ENCODE measurements at places on chromosomes 1 and 21. TPM values are rescaled to one million over a fixed set of nuclear protein-coding genes. Genes with fewer than 3 reads are reported as not detected.

The FCRL5 gene
- total RNA-seq, result not detected

The SFPQ gene
- total RNA-seq, result 167 TPM

The FCGR3B gene
- not detected for total RNA-seq

The TRAF3IP3 gene
- not detected for total RNA-seq

The DENND2C gene
- total RNA-seq, result 1.5 TPM

The ZMPSTE24 gene
- total RNA-seq, result 140 TPM

The PIAS3 gene
- 5.9 TPM for total RNA-seq

The LCE6A gene
- not detected for total RNA-seq

The C8B gene
- not detected for total RNA-seq

The S100A7 gene
- not detected for total RNA-seq

DNA sequence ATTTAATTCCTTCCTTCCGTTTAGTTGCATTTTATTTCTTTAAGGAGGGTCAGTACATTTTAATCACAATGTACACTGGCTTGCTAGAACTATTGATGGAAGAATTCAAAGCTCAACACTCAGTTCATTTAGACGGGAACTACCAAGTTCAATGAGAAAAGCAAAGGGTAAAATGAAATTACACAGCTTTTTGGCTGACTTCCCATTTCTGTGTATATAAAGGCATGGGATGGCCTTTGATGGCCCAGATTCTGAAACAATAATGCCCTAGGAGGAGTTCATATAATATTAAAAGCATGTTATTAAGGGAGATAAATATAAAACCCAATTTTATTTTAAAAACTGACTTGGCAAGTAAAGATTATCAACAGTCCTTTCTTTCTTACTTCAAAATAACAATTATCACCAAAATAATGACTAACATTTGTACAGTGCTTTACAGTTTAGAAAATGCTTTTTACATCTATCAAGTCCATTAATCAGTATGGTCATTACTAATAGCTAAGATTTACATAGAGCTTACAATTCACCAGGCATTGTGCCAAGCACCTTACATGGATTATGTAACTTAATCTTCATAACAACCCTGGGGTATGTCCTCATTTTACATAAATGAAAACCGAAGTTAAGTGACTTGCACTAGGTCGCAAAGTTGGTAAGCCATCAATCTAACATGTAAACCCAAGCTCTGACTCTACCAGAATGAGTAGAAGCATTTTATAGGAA is 402.4 kb downstream of the OMA1 start:
- no peak for DNase-seq

GRCh38 chr1:4091996-4092395 is 191.9 kb upstream of the C1orf174 start:
- DNase-seq, result no peak

- no peak for DNase-seq
Measured at GRCh38 chr1:39144924-39145323, 59.6 kb upstream of the MACF1 start.

DNA sequence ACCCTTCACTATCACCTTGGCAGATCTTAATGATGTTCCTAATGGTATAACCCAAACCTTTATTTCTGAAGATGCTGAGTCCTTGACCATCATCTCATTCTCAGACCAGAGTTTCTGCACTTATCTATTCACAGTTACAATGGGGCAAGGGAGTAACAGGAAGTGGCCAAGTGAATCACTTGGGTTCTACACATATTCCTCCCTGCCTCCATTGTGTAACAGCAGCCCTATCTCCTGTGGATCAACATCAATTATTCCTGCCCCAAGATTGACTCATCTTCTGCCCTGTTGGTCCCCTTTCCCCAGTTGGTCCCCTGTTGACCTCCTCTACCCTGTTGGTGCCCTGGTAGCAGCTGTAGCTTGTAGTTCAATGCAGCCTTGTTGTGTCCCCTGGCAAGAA is 10.3 kb upstream of the S100A7 start:
- DNase-seq, result no peak

DNA sequence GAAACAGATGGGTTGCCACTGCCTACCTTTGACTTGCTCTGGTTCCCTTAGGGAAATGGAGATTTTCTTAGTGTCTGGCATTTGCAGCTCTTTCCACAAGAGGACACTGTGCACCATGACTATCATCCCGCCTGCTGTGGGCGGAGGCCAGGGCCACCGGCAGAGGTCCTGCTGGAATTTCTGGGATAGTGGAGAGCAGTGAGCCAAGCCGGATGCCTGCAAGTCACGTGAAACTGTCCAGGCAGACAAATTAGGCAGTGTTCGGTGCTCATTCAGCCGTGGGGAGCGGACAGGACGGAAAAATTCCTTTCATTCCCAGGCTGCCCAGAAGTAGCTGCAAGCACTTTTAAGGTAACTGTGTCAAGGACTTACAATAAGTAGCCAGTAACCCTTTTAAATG is 43.4 kb downstream of the IGSF5 start:
- peak; percentile 96 for DNase-seq

GRCh38 chr1:23122796-23123195 is 45.9 kb downstream of the LUZP1 start:
- DNase-seq, result no peak

DNA sequence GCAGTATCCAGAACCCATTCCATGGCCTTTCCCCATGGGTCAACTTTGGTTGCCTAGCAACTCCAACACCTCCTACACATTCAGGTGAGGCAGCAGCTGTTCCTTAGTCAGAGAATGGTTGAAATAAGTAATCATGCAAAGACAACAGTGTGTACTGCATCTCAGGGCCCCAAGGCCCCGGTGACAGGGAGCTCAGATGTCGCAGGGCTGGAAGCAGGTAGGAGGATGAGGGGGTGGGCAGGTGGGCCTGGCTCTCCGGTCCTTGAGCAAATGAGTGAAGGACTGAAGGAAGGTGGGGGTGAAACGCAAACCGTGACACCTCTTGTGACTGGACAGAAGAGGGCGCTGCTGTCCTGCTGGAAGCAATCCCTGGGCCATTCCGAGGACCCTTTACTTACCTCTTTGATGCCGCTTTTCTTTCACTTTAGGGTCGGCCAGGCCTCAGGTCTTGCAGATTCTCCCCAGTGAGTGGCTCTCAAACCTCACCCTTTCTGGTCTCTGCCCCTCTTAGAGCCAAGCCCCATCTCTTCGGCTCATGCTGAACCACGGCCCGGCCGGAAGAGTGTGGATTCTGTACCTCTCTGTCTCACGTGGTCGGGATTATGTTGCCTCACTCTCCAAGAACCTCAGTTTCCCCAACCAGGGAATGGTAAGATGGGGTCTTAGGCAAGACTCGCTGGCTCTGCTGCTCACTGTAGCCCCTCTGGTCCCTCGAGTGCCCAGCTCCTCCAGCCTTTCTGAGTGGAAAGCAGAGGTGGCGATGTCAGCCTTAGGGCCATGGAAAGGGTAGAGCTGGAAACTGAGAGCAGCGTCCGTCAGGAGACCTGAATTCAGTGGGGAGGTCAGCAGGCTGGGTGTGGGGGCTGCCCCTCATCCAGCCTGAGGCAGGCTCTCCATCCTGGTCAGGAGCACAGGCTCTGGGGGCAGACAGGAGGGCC is 5.6 kb upstream of the KCNA10 start:
- peak; percentile 9 for DNase-seq

GRCh38 chr1:186534401-186534800 is 73.5 kb upstream of the PDC start:
- no peak for DNase-seq

GRCh38 chr1:216310776-216311175 is 112.5 kb downstream of the USH2A start:
- peak; percentile 51 for DNase-seq

- peak; percentile 59 for DNase-seq
Measured at GRCh38 chr1:179831852-179832699, 45.5 kb downstream of the TOR1AIP2 start.

- DNase-seq, result no peak
Measured at GRCh38 chr1:38476850-38477178, 382.8 kb downstream of the RRAGC start.

DNA sequence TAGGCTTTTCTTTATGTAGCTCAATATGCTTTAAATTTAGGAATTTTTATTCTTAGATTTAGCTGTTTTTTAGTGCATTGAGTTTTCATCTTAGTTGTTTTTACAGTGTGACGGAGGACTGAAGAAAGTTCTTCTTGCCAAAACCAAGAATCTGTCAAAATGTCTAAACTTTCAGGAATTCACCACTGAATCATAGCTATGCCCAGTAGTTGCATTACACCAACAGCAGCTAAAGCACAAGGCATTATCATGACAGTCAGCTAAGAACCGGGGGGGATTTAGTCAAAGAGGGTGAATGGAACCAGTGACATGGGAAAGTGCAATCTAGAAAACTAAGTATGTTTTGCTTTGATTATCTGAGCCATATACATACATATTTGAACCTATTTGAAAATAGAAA is 6.5 kb upstream of the C1orf146 start:
- DNase-seq, result peak; percentile 25

DNA sequence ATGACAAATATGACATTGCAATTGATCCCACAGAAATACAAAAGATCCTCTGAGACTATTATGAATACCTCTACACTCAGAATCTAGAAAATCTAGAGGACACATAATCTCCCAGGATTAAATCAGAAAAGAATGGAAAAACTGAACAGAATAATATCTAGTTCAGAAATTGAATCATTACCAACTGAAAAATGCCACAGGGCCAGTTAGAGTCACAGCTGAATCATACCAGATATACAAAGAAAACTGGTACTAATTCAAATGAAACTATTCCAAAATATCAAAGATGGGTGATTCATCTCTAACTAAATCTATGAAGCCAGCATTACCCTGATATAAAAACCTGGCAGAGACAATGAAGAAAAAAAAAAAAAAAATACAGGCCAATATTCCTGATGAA is 149.3 kb downstream of the BRINP3 start:
- DNase-seq, result no peak

DNA sequence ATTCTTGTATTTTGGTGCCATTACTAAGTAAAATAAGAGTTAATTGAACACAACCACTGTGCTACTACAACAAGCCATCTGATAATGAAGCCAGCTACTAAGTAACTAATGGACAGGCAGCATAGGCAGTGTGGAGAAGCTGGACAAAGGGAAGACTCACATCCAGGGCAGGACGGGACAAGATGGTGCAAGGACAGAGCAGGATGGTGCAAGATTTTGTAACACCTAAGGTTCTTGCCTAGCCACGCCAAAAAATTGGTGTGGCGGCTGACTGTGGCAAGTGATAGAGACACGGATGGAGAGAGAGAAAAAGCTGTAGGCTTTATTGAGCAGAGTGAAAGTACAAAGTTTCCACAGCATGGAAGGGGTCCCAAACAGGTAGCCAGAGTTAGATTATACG is 114.0 kb upstream of the VANGL1 start:
- no peak for DNase-seq

DNA sequence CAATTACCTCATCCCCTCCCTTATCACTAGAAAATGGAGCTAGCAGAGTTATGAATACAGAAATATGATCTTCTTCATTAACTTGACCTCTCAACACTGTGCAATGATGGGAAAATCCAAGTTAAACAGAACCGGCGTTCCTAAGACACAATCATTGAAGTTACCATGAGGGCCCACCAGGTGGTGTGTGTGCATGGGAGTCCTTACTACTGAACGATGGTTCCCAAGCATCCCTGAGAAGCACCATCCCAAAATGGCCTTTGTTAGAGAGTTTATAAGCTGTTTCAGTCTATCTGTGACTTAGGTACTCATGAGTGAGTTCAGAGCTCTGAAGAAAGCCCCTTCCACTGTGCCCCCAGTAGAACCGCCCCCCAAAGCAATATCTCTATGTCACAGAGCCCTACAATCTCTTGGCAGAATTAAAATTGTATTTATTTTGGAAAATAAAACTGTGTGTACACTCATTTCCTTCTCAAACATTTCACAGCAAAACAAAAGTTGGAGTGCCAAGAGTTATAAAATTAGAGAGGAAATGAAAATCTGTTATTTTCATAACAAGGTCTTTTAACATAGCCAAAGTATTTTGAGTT is 56.8 kb downstream of the PLD5 start:
- peak; percentile 38 for DNase-seq

GRCh38 chr21:29163341-29164115 is 33.1 kb downstream of the MAP3K7CL start:
- no peak for DNase-seq

DNA sequence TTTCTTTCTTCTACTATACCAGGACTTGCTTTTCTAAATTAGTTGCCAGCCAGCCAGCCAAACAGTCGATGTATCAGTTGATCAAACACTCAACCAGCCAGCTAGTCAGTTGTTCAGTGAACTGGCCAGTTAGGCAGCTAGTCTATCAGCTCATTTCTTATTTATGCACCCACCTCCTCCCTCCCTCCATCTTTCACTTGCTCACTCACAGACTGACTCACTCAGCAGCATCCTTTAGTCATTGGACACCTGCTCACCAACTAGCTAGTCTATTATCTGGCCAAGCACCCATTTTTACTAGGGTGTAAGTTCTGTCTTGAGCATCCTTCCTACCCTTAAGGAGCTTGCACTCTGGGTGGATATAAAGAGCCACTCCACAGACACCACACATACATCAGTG is 5.9 kb upstream of the SPRR4 start:
- DNase-seq, result no peak

DNA sequence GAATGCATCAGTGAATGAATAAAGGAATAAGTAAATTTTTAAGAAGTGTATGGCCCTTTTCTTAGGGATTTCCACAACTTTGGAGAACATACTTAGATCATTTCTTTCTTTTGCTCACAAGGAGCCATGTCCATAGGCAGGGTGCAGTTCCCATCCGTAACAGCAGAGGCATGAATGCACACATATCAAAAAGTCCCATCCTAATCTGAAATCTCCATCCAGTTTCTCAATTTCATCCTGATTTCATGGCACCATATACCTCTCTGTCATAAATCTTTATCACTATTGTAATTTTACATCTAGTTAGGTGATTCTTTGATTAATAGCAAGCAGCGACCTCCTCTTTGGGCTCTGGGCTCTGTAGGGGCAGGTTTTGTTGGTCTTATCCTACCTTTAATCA is 359.2 kb downstream of the RRAGC start:
- DNase-seq, result no peak

DNA sequence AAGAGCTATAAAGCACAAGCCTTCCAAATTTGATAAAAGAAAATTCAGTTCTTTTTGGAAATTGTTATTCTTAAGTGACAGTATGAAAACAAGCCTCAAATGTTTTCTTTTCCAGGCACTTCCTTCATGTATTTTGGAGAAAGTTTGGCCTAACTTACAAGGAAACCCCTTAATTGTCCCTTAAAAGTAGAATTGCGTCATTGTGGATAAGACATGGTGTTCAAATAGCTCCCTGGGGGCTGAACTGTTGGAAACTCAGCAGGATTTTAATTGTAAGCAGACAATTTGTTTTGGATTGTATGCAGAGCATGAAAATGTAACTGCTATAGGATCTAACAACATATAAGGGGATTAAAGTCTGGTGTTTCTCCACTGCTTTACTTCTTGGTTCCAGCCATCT is 35.4 kb upstream of the FGGY start:
- no peak for DNase-seq

DNA sequence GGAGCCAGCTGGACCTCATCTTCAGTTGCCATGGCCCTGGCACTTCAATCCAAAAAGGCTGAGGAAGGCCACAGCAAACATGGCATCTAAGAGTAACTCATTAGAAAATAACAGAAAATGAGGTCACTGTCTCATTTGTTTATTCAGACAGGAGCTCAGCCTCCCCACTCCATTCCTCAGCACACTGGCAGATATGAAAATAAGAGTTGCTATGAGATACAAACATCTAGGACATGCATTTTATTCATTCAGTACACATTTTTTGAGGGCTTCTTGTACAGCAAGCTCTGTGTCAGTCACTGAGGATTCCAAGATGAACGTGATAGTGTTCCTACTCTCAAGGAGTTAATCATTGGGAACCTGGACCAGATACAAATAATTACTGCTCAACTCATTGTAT is 32.7 kb upstream of the TMEM125 start:
- DNase-seq, result no peak
